Body of pancreas (tissue), 4 donors: ENCODE measurements at places on chromosomes 2 and 18.

DNA sequence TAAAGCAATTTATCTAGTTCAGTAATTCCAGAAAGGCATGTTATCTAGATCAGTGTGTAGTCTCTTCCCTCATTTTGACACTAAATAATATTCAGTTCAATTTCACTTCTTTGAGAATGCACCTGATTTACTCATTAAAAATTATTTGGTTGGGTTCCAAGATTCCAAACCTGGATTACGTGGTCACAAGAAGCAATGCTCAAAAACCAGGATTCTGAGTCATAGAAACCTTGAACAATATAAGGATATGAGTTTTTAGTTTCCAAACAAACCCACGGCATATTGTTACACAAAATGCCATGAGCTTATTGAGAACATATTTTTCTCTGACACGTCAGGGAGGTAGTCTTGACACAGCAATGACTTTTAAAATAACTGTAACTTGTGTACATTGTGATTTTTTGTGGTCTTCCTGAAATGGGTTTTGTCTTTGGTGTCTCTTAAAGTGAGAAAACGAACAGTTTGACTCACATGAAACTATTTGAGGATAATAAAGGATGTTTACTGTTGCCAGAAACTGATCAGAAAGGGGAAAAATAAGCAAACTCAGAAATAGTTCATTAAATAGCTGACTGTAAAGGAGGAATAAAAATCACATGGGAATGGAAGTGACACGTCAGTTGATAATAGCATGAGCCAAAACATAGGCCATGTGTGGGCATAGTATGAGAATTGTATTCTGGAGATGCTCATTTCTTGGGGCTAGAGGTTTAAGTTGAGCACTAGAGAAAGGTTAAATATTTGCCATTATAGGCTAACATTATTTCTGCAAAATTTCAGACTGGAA is 617.7 kb upstream of the CDH2 start:
- DNase-seq = no peak

DNA sequence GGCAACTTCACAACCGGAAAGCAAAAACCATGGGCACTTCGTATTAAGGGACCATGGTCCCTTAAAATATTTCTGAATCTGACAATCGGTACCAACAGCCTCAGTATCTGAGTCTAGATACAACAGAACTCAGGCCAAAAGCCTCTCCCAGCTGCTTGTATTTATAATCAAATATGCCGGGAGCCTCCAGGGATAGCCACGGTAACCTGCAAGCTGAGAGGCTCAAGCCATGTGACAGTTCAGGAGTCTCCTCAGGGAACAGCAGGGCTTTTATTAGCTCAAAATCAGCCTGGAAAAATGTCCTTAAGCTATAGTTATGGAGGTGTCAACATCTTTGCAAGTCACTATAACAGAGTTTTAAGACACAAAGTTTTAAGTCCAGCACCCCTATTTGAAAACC is 352.8 kb upstream of the GYPC start:
- DNase-seq = no peak

- DNase-seq = no peak
Observed at GRCh38 chr2:40401896-40402295, 50.0 kb downstream of the SLC8A1 start.

GRCh38 chr2:210617732-210618330 is 61.4 kb downstream of the CPS1 start:
- peak; percentile 20 for DNase-seq

DNA sequence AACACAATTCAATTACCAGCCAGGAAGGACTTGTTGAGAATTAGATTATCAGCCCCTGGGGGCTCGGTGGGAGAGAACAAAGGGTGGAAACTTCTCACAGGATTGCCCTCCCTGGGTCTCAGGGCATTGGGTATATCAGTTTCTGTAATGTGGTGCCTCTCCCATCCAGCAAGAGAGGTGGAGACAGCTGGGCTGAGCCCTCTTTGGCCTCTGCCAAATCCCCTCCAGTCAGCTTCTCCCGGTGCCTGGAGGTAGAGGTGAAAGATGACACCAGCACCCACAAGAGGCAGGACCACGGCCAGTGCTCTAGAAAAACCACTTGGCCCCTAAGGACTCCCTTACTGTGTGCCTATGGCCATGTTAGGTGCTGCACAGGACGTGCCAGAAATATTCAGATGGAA is 179.7 kb downstream of the HAUS1 start:
- DNase-seq = no peak
